ENCODE measurements at places on chromosomes 3 and 15. TPM values are rescaled to one million over a fixed set of nuclear protein-coding genes. Genes with fewer than 3 reads are reported as not detected.

DNA sequence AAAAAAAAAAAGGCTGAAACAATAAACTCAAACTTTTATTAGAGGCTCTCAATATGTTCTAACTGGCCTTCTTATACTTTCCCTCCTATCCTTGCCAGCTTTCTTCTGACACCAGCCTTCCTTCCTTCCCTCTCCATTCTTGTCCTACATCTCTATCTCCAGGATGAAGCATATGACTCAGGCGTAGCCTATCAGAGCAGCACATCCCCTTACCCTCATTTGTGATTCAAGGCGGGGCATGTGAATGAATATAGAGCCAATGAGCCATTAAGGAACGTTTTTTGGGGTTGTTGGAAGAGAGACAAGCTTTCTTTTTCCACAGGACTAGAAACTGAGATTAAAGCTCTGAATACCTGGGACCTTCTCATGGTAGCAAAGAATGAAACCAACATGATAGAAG, 25.1 kb upstream of the KCNMB3 start:
- DNase-seq: no peak

- no peak for DNase-seq
These were observed 25.7 kb downstream of the RPLP1 start for GRCh38 chr15:69478259-69478781.

Gene TMEM40
- 3.0 TPM for total RNA-seq

Gene CHL1
- 0.17 TPM for total RNA-seq

Gene PDE12
- total RNA-seq: 13.3 TPM

Gene PCSK6
- total RNA-seq: 7.3 TPM
